ENCODE measurements at places on chromosomes 1 and 21.
A peak's percentile ranks its signal among the peaks of the same experiment; 100 is the strongest.

GRCh38 chr1:20988943-20989342 lies 187.8 kb downstream of the EIF4G3 start:
- no peak for DNase-seq

- DNase-seq = no peak
Measured at GRCh38 chr1:20212085-20212684, 25.9 kb upstream of the PLA2G2C start.

- peak; percentile 33 for DNase-seq
Measured at GRCh38 chr1:94045465-94046056, 75.4 kb downstream of the ABCA4 start.

DNA sequence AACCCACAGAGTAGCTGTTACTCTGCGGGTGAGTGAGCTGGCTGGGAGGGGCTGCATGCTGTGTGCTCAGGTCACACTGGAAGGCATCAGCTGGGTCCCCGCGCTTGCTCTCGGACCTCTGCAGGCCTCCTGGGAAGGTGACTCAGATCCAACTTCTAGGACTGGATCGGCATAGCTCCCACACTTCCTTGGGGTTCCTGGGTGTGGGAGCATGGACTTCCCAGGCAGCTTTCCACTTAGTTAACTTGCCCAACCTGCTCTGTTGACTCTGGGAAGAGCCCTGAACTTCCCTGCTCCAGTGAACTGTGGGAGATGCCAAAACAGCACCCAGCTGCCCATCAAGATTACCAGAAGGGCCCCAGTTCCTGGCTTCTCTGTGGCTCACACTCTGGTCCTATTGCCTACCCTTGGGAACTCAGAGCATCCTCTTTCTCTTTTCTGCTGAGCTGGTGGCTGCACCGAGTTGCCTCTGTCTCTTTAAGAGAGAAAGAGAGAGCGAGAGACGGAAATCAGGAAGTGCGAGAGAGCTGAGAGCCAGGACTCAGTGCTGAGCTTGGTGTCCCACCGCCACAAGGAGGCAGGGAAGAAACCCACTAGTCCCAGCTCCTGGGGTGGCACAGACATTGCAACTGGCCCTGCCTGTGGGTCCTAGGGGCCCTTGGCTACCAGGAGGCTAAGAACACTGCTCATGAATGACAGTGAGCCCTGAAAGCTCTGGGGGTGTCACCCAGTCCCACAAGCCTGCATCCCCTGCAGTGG lies at the start of gene IKBKE:
IKBKE (plus strand) TSS at position 544 of the 759 bp plus-strand sequence. CDS start 2,752 bp downstream, outside the sequence.
- DNase-seq = peak; percentile 43

DNA sequence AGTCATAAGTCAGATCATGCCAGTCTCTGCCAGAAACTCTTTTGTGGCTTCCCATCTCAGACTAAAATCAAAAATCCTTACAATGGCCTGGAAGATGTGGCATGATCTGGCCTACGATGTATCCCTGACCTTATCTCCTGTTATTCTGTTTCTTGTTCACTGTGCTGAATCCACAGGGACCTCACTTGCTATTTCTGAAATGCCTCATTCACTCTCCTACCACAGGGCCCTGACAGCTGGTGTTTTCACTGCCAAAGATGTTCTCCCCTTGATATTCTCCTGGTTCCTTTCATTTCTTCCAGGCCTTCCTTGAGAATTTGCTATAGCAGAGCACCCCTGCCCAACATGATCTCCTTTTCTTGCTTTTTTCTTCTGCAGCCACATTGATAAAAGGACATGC lies 1.7 kb downstream of the DNALI1 start:
- no peak for DNase-seq

- DNase-seq = no peak
Measured at GRCh38 chr1:15107911-15108310, 45.6 kb upstream of the TMEM51 start.

DNA sequence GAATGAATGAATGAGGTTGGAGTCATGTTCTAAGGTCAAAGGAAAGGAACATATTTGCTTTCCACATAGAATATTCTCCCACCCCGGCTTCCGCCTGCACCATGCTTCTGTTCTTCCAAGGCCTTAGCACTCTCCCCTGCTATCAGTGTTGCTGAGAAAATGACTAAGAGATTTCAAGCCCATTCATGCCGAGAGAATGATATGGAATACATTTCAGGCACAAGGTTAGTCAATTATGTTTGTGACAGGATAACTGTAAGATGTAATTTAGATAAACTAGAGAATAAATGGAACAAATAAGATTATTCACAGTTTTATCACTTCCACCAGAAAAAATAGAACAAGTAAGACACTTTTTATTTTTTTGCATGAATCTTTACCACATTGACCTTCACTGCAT lies 122.6 kb downstream of the PLD5 start:
- DNase-seq = no peak

DNA sequence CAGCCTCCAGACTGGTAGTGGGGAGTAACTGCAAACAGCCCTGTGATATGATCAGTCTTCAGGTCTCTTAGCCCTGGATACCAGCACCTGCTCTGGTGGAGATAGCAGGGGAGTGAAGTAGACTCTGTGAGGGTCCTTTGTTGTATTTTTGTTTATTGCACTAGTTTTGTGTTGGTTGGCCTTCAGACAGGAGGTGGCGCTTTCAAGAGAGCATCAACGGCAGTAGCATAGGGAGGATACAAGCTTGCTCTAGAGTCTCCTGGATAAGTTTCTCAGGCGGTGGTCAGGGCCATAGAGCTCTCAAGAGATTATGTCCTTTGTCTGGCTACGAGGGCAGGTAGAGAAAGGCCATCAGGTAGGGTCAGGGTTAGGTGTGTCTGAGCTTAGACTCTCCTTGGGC lies 116.4 kb downstream of the USH2A start:
- DNase-seq = no peak

GRCh38 chr1:169896013-169896412 lies 2.3 kb upstream of the SCYL3 start:
- DNase-seq = no peak

- DNase-seq = no peak
Measured at GRCh38 chr21:41497008-41497407, 10.9 kb downstream of the TMPRSS2 start.

GRCh38 chr1:2443277-2444137 lies 31.1 kb upstream of the PEX10 start:
- peak; percentile 14 for DNase-seq

- no peak for DNase-seq
Measured at GRCh38 chr21:29557200-29557599, 258.5 kb downstream of the BACH1 start.

DNA sequence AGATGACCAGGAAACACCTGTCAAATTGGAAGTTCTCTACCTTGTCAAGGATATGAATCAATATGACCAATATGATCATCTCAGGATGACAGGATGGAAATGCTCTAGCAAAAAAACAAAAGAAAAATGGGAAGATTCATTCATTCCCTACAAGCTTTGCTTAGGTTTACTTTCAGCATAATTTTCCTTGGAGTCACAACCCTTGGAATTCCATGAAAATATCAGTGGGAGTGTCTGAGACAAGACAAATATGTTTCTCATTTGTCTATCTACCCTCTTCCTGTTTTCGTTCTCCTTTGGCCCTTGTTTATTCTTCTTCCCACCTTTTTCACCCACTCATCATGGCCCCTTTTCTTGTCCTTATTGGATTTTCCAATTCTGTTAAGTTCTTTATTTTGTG lies 50.6 kb downstream of the COLGALT2 start:
- no peak for DNase-seq

GRCh38 chr1:63906047-63906704 lies 132.4 kb downstream of the ROR1 start:
- no peak for DNase-seq

DNA sequence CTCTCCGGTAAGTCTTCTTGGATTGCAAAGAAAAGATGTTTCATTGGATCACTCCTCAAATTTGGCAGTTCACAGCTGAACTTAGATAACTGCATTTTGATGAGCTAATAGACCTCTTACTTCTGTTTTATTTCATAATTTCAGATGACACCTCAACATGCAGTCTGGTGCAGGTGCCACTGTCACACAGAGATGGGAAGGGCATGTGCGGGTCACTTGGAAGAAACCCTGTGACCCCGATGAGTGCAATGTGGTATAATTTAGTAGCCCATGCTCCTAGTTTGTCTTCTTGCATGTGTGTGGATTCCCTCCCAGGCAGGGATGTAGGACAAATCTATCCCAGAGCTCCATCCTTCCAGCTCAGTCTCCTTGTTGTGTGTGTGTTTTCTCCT lies 481 bp upstream of the SLAMF1 start:
- DNase-seq = no peak

DNA sequence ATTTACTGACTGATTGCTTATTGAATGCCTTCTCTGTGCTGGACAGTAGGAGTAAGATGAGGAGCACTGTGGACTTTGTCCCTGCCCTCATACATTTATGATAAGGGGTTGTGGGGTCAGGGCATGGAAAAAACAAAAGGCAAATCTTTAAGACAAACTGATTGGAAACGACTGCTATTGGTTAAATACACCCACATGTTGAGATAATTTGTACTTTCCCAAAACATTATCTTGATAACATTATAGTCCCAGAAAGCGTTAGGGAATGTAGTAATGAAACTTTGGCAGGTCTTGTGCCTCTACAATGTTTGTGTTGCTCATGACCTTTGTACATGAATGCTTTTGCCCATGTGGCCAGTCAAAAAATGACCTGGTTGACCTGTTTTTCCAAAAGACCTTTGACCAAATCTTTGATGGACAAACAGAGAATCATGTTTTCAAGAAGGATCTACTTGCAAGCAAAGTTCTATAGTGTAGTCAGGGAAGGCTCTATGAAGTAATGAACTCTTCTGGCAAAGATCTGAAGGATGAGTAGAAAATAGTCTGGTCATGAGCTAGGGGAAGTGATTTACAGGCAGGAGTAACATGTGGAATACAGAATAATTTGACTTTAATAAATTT lies 50.9 kb downstream of the LEPR start:
- no peak for DNase-seq

All from stimulated activated CD4-positive, alpha-beta T cell treated with anti-CD3 and anti-CD28 coated beads, Interleukin-1b, Interleukin-23, amount 100 ng/mL, for 48 hours (primary cell).